Omental fat pad (tissue), 4 donors: ENCODE measurements at places on chromosomes 4 and X.

- no peak for DNase-seq
Measured at GRCh38 chr4:157895205-157895604, 277.6 kb downstream of the GASK1B start.

- no peak for DNase-seq
Measured at GRCh38 chr4:11719879-11720278, 291.2 kb upstream of the HS3ST1 start.

DNA sequence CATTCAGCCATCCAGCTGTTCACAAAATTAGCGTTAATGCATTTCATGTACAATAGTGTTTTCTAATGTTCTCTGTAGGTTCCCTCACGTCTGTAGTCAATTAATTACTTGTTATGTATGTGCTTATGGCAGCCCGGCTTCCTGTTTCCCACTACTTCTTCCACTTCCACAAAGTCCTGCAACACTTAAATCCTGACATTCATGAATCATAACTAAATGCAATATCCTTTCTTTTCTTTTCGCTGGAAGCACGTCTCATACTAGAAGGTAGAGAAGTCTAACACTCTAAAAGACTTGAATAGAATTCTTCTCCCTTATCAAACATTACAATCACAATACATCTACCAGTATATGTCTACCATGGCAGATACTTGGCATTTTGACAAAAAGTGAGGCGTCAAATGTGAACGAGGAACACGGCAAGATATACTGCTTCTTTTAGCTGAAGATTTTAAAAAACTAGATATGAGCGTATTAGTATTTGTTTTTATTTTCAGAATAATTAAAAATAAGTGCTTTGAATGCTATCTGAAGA lies 239.0 kb upstream of the DIAPH2 start:
- DNase-seq, result no peak

- DNase-seq, result no peak
Measured at GRCh38 chr4:62208921-62209320, 1008.8 kb downstream of the ADGRL3 start.

DNA sequence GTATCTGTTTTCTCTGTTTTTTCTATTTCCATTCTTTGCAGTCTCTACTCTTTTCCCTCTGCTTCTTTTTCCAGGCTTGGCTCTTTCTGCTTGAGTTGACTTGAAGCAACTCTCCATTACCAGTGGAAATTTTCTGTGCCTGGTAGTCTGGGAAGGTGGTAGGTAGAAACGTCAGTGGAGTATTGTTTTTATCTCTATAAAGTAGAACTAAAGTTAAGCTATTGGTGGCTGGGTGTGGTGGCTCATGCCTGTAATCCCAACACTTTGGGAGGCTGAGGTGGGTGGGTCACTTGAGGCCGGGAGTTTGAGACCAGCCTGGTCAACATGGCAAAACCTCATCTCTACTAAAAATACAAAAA lies 438.1 kb upstream of the AR start:
- DNase-seq, result no peak

- DNase-seq, result no peak
Measured at GRCh38 chr4:108119199-108119800, 49.4 kb downstream of the LEF1 start.

DNA sequence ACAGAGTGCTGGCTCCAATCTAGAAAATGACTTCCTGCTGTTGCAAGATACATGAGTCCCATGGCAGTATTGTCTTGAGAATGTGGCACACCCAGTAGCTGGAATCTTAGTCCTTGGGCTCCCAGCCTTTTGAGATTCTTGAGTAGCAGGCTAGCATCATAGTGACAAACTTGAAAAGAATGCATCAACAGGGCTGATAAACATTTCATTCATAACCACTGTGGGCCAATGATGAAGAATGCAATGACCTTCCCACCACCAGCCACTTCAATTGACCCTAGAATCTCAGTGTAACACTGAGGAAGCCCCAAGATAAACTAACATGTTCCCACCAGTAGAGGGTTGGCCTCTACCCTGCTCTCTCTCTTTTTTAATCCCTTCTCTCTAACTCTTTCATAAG lies 329.3 kb downstream of the GBA3 start:
- no peak for DNase-seq

GRCh38 chr4:1200425-1201035 lies 28.1 kb upstream of the SPON2 start:
- DNase-seq, result peak; percentile 22

GRCh38 chrX:110172215-110172614 lies 145.7 kb downstream of the AMMECR1 start:
- no peak for DNase-seq

DNA sequence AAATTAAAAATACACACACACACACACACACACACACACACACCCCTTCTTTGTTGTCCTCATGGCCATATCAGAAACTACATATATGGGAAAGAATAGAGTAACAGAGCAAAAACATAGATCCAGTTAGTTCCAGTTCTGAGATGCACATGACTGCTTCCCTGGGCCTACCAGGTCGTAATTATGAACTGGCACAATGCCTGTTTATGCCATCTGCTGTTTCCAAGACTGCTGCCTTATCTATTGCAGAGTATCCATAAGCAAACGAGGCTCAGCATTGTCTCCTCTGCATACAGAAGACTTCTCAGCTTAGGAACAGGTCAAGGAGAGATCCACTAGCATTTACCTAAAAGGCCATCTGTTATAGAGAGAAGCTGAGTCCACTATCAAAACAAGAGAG lies 789.0 kb downstream of the TECRL start:
- no peak for DNase-seq

DNA sequence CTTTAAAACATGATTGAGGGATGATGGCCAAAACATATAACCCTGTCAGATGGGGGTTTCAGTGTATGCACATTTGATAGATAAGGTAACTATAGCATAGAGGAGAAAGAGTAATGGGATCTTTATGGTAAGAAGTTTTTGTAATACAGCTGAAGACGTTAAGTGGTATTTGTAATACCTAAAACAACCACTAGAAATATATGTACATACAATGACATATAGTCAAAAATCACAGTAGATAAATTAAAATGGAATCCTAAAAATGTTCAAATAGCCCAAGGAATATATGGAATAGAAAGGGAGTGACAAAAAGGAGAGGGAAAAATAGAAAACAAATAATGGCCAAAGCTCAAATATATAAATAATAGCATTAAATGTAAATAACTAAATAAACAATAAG lies 371.3 kb upstream of the FSTL5 start:
- DNase-seq, result no peak

DNA sequence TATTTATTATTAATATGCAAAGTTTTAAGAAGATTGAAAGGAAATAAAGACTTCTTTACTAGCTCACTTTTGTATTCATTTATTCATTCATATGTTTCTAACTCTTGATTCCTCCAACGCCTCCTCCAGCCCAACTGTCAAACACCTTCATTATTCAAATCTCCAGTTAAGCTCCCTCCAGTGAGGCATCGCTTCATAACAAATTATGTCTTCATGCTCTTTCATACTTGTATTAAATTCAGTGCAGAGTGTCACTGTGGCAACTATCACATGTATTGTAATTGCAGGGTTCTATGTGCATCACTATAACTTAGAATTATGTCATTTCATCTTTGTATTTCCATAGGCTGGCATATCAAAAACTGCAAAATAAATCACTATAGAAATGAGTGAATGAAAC lies 1394.2 kb upstream of the PCDH7 start:
- no peak for DNase-seq

- no peak for DNase-seq
Measured at GRCh38 chr4:107261241-107261874, 225.2 kb upstream of the DKK2 start.

GRCh38 chr4:53781629-53782457 lies 190.6 kb upstream of the LNX1 start:
- no peak for DNase-seq

DNA sequence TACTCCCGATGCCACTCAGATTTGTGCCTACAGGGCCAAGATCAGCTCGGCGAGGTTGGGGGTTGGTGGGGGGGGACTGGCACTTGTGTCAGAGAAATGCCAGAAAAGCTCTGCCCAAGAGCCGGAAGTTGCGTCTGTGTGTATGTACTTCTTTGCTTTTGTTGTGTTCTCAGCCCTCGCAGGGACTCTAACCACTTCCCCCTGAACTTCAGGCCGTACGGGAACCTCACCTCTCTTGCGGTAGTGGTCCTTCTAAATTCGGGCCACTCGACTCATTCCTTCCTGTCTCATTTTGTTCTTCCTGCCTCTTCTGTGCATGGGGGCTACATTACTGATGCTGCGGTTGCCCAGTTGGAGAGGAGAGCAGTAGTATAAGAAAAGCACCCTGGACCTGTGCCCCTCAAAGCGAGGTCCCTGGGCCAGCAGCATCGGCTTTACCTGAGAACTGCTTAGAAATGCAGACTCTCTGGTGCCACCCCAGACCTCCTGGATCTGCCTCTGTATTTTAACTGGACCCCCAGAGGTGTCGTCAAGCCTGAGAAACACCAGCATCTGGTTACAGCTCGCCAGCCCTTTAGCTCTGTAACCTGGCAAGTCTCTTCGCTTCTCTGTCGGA lies 146.3 kb upstream of the RPS6KA3 start:
- DNase-seq, result no peak

GRCh38 chrX:150772150-150772970 lies 79.2 kb downstream of the MTMR1 start:
- peak; percentile 89 for DNase-seq

- DNase-seq, result no peak
Measured at GRCh38 chr4:73606465-73606974, 13.7 kb downstream of the RASSF6 start.

- no peak for DNase-seq
Measured at GRCh38 chrX:111375747-111376146, 36.2 kb downstream of the DCX start.

DNA sequence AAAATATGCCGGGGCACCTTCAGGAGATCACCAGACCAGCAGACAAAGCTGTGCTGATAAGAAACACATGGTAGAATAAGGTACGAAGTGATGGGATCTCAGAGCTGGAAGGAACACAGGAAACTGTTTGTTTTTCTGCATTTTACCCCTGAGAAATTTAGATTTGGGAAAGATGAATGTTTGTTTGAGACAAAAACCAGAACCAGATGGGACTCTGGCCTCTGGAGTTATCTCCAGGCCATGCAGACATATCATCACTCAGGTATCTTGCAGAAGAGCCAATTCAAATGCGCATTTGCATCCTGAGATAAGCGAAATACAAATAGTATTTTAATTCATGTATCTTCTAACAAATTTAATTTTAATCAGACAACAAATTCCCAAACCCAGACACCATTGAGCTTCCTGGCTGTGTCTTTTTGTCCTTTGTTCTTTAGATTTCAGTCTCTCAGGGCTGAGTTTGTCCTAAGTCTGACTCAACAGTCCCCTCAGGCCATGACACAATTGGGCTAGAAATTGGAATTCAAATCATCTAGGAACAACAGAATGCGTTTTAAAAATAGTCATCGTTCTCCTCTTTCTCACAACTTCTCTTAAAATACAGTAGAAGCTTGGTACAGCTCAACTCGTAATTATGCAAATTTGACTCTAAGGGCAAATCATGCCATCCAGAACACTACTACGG lies 159.0 kb downstream of the PACRGL start:
- DNase-seq, result no peak

DNA sequence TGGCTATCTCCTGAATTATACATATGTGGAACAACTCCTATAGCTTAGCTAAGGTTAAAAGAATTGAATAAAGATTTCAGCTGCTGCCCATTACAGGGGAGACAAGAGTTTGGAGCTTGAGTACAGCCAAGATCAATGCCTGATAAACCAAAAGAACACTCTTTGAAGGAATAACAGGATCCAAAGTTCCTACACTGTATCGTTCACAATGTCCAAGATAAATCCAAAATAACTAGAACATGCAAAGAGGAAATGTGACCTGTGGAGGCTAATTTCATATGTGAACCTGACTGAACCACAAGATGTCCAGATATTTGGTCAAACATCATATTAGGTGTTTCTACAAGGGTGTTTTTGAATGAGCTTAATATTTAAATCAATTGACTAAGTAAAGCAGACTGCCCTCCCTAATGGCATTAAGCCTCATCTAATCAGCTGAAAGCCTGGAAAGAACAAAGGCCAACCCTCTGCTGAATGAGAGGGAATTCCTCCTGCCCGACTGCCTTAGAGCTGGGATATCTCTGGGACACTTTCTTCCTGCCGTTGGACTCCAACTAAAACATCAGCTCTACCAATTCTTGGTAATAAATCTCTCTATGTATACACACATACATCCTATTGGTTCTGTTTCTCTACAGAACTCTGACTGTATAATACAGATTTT lies 19.2 kb downstream of the RFC1 start:
- DNase-seq, result no peak

DNA sequence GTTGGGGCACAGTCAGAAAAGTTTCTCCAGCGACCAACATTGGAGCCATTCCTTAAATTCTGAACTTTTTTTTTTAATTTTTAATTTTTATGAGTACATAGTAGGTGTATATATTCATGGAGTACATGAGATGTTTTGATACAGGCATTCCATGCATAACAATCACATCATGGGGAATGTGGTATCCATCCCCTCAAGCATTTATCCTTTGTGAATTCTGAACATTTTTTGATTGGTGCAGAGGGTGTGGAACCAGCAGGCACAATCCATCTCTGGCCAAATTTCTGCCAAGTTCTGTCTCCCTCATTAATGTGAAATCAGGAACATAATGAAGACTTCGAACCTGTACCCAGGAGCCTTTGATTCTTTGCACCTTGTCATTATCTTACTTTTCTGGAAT lies 267.0 kb downstream of the FRMPD4 start:
- no peak for DNase-seq

DNA sequence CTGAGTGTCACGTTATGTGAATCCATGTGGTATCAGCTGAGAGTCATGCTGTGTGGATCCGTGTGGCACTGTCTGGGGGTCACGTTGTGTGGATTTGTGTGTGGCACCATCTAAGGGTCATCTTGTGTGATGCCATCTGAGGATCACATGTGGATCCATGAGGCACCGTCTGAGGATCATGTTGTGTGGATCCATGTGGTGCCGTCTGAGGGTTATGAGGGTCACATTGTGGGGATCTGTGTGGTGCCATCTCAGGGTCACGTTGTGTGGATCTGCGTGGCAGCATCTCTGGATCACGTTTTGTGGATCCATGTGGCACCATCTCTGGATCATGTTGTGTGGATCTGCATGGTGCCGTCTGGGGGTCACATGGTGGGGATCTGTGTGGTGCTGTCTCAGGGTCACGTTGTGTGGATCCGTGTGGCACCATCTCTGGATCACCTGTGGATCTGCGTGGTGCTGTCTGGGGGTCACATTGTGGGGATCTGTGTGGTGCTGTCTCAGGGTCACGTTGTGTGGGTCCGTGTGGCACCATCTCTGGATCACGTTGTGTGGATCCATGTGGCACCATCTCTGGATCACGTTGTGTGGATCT lies 6.9 kb downstream of the PDE6B start:
- no peak for DNase-seq

DNA sequence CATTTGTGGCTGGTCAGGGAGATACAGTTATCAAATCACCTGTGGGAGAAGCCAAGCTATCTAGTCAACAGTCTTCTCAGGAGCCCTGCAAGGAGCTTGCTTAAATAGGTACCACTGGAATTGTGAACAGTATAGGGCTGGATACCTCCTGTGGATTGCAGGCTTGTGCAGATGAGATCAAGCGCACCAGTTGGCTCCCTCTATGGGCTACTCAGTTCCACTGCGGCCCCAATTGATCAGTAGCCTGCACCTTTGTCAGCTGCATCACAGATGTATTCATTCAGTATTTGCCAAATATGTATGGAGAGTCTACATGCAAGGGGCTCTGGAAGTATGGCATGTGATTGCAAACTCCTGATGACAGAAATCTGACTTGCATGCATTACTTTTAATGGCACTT lies 28.6 kb downstream of the TEX13A start:
- no peak for DNase-seq
